Smooth muscle cell of the brain vasculature (primary cell): ENCODE measurements at places on chromosomes 1 and 21.
A peak's percentile ranks its signal among the peaks of the same experiment; 100 is the strongest.

GRCh38 chr1:234256359-234256758 lies 116.9 kb upstream of the COA6 start:
- no peak for DNase-seq

- no peak for DNase-seq
Observed at GRCh38 chr1:6263716-6264115, 2.8 kb upstream of the GPR153 start.

- no peak for DNase-seq
Observed at GRCh38 chr1:229856009-229856650, 210.9 kb upstream of the GALNT2 start.

- DNase-seq, result no peak
Observed at GRCh38 chr1:69794831-69795230, 227.1 kb downstream of the LRRC7 start.

DNA sequence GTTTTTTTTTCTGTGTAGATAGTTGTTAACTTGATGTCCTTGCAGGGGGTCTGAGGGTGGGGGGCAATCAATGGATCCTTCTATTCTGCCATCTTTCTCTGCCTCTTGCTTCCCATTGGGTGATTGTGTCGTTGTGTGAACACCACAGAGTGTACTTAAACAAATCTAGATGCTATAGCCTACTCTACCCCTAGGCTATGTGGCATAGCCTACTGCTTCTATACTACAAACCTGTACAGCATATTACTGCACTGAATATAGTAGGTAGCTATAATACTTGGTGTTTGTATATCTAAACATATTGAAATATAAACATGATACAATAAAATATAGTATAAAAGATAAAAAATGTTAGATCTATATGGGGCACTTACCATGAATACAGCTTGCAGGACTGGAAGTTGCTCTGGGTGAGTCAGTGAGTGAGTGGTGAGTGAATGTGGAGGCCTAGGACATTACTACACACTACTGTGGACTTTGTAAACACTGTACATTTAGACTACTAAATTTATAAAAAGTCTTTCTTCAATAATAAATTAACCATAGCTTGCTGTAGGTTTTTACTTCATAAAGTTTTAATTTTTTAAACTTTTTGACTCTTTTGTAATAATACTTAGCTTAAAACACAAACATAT lies 105.4 kb downstream of the CENPF start:
- no peak for DNase-seq

- no peak for DNase-seq
Observed at GRCh38 chr1:24337455-24337854, 18.3 kb downstream of the GRHL3 start.

GRCh38 chr1:147534386-147534785 lies 6.9 kb upstream of the BCL9 start:
- no peak for DNase-seq

GRCh38 chr1:155744711-155745283 lies 55.9 kb downstream of the DAP3 start:
- DNase-seq, result no peak

DNA sequence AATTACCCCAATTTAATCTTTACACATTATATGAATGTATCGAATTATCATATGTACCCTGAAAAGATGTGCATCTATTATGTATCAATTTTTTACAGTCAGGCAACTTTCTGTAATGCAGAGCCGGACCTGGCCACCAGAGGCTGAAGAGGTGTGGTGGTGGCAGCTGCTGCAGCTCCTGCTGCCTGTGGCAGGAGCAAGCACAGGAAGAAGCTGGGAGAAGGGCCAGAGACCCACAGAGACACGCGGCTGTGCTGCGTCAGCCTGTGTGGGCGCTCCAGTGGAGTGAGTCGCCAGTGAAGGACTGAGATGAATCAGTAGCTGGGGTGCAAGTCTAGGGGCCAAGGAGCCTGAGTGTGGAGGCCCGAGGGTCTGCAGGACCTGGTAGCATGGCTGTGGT lies 74.3 kb upstream of the COG2 start:
- DNase-seq, result no peak

- DNase-seq, result no peak
Observed at GRCh38 chr1:50766688-50767087, 193.4 kb downstream of the FAF1 start.

- DNase-seq, result no peak
Observed at GRCh38 chr1:244231193-244231571, 180.1 kb downstream of the ZBTB18 start.

DNA sequence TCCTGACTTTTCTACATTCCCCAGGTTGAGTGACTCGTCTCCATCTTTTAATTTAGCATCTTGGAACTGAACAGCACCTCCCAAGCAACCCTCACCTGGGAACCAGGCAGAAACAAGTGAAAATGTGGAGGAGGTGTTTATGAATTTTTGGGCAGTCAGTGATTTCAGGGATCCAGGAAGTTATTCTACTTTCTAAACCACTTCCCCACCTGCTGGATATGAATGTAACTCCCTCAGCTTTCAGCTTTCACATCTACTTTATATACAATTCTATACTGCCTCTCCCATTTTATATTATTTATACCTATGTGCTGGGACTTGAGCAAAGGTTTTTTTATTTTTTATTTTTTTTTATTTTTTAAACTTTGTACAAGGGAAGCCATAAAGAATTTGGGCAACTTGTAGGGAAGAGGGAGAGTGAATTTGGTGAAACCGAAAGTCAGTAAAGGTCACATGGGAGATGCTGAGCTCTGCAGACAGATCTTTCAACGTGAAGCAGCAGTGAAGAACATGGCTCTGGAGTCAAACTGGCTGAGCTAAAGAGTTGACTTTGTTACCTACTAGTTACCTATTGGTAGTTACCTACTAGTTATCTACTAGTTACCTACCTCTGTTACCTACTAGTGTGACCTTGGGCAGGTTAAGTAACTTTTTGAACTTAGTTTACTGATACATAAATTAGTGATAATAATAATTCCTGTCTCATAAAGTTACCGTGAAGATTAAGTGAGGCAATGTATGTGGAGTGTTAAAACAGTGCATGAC lies 45.5 kb downstream of the DDR2 start:
- no peak for DNase-seq

- no peak for DNase-seq
Observed at GRCh38 chr1:81498471-81499462, 302.0 kb upstream of the ADGRL2 start.

- DNase-seq, result no peak
Observed at GRCh38 chr1:25427696-25428095, 3.0 kb upstream of the MACO1 start.

DNA sequence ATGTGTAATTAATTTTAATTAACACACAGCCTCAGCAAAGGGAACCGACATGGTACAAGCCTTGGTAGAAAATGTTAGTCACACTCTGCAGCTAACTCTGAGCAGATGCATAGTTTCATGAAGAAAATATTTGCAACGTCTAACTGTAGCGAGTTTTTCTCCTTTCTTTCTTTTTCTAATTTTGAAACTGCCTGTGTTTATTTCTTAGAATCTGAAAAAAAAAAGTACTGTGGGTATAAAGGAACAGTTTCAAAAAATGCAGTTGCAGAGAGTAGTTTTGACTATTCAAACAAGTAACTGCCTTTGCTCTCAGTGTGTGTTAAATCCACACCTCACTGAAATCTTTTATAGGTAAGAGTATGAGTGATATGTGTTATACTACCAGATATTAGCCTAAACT lies 149.9 kb upstream of the C1orf105 start:
- no peak for DNase-seq

DNA sequence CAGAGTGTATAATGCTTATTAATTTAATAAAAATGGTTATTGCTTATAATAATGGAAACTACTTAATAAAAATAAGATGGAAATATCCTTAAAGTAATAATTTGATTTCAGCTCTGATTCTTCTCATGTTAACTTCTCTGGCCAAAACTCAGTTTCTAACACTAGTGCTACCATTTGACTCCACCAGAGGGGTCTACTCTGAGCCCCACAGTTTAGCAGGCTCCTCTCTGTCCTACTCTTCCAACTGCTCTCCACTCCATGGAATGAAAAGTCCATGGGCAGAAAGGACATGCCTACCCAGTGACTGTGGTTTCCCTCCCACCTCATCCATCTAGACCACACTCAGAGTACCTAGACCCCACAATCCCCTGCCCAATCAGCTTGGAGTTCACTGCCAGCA lies 489.1 kb upstream of the CAMK1G start:
- no peak for DNase-seq

DNA sequence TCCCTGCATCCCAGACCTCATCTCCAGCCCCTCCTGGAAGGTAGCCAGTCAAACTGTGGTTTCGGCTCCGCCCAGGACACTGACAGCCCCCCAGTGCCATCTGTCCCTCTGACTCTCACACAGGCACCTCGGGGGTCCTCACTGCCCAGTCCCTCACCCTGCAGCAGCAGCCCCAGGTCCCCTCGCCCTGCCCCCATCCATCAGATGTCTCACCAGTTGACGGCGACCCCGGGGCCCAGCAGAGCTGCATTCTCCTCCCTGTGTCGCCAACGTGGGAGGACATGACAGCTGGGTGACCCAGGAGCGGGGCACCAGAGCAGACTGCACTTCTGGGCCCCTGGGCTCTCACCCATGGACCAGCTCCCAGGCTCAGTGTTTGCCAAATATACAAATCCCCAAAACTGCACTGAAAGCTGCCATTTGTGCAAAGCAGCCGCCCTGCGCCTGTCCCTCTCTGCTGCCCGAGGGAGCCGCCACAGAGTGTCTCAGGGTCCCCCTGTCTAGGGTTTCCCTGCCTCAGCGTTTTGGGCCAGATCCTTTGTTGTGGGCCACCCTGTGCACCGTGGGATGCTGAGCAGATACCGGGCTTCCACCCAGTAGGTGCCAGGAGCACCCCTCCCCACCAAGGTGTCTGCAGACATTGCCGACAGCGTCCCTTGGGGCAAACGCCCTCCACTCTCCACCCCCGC lies 48.2 kb downstream of the PRDM15 start:
- DNase-seq, result no peak

- peak; percentile 76 for DNase-seq
Observed at GRCh38 chr1:33180226-33180910, 1.5 kb downstream of the TRIM62 start.

- no peak for DNase-seq
Observed at GRCh38 chr1:180227861-180228647, 2.0 kb upstream of the LHX4 start.

DNA sequence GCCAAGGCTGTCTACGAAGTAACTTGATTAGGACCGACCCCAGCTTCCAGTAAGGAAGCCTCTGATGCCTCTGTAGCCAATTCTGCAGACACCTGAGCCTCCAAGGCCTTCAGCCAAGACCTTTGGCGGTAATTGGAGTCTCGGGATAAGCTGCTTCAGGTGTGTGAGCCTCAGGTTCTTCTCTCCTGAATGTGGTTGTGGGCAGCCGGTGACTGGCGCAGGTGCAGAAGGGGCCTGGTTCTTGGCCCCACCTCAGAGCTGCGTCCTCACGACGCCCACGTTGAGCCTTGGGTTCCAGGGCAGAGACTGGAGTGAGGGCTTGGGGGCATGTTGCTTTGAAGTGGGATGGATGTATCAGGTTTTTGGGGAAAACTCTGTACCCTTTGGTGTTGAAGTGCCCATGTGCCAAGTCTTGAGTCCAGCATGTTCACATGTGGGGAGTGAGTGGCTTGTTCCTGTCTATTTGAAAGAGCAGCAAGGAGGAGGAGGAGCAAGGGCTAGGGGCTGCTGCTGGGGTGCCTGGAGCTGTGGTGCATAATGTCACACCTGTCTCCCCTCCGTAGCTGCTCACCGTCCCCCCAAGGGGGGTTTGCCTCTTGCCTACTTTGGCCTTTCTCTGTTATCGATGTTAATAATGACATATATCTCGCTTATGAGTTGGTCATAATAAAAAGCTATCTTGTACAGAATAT lies 1.4 kb downstream of the PSEN2 start:
- no peak for DNase-seq

DNA sequence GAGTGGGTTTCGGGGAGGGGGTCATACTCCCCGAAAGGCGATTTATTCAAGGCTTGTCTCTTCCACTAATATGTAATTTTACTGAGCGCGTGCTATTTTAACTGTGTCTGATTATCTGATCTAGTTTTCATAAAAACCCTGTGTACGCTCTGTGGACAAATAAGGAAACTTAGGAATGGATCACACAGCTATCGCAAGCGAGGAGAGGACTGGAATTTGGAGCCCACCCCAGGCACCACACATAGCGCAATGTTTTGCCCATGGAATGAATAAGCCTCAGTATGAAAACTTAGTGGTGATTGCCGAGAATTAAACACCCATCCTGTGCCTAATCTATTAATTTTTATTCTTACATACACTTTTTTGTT lies 9.8 kb upstream of the RAB42 start:
- DNase-seq, result no peak

GRCh38 chr1:226711976-226712741 lies 26.9 kb downstream of the ITPKB start:
- no peak for DNase-seq

- no peak for DNase-seq
Observed at GRCh38 chr1:228478912-228479711, 8.1 kb upstream of the RNF187 start.

DNA sequence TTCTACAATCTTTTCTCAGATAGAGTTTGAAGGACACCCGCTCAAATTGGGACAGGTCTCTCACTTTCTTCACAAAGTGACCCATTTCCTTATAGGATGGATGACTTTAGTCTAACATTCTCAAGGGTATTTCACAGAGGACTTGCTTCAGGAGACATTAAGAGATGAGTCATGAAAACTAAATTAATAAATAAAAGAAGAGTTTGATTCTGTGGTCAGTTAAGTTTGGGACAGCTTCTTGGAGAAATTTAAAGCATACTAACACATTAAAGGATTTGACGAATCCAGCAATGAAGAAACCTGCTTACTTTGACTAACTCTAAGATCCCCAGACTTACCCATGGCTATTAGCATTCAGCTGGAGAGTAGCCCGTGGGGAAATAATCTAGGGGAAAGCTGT lies 95.6 kb upstream of the RAB3GAP2 start:
- no peak for DNase-seq

DNA sequence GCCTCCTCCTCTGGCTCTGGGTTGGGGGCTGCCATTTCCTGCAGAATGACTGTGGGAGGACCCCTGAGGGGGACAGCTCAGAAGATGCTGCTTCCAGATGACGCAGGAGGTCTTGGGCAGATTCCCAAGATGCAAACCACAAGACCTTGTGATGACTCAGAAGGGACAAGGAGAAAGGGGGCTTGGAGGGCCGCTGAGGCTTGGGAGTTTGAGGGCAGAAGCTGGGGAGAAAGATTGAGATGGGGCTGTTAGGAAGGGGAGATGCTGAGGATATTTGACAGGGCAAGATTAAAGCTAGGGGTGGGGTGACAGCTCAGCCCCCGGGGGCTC lies 7.5 kb downstream of the PTPRU start:
- DNase-seq, result no peak

GRCh38 chr1:36665478-36666080 lies 182.9 kb upstream of the CSF3R start:
- DNase-seq, result no peak

DNA sequence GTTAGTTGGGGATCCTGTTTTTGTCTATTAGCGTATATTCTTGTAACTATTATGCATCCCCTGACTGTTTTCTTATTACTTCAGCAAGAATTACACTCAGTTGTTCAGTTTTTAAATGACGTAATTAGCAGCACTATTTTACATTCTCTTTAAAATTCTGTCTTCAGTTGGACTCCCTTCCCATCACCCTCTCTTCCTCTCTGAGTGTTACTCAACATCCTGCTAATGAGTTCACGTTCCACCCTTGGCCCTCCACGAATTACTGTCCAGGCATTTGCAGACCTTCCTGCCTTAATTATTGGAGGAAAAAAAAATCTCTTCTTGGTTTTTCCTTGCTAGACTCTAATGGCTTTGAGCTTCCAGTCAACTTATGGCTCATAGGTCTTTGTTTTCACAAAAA lies 23.6 kb upstream of the FAM78B start:
- no peak for DNase-seq
